ENCODE measurements at places on chromosomes 12 and 14.

DNA sequence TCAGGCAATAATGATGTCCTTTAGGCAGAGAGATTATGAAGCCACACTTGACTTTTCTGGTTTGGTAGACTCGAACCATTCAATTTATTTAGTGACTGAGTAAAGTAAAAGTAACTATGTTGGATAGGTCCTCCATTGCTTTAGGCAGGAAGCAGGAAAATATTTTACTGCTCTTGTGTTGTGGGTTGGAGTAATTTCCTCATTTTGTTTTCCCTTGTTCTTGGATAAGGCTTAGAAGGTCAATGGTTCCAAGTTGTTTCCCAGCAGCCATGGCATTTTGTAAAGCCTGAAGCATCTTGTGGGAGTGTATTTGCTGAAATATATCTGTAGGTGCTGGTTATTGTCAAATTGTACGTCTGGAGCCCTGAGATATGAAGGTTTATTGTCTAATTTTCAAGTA, 161.2 kb upstream of the SLC38A2 start:
- no peak for DNase-seq

DNA sequence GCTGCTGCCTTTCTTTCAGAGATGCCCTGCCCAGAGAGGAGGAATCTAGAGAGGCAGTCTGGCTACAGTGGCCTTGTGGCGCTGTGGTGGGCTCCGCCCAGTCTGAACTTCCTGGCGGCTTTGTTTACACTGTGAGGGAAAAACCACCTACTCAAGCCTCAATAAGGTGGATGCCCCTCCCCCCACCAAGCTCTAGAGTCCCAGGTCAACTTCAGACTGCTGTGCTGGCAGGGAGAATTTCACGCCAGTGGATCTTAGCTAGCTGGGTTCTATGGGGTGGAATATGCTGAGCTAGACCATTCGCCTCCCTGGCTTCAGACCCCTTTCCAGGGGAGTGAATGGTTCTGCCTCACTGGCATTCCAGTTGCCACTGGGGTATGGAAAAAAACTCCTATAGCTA, 25.6 kb downstream of the SPATA7 start:
- DNase-seq: no peak

DNA sequence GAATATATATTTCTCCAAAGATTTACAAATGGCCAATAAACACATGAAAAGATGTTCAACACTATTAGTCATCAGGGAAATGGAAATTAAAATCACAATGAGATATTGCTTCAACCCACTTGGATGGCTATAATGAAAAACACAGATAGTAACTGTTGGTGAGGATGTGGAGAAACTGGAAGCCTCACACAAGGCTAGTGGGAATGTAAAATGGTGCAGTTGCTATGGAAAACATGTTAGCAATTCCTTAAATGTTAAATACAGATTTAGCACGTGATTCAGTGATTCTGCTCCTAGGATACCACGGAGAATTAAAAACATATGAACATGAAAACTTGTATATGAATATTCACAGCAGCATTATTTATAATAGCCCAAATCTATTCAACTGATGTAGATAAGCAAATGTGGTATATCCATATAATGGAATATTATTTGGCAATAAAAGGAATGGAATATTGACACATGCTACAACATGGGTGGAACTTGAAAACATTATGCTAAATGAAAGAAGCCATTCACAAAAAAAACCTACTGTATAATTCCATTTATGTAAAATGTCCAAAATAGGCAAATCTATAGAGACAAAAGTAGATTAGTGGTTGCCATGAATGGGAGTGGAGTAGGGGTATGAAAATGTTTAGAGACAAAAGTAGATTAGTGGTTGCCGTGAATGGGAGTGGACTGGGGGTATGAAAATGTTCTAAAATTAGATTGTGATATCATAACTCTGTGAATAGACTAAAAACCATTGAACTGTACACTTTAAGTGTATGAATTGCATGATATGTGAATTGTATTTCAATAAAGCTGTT, 227.1 kb upstream of the DDHD1 start:
- DNase-seq: no peak

GRCh38 chr12:28409892-28410291, 219.6 kb downstream of the CCDC91 start:
- no peak for DNase-seq

GRCh38 chr12:32257695-32258496, 141.5 kb upstream of the FGD4 start:
- DNase-seq: no peak

Data from GM19239 (cell line).